ENCODE measurements at places on chromosomes 7 and 10.

GRCh38 chr7:148746135-148746534 lies 47.4 kb downstream of the CUL1 start:
- no peak for DNase-seq

DNA sequence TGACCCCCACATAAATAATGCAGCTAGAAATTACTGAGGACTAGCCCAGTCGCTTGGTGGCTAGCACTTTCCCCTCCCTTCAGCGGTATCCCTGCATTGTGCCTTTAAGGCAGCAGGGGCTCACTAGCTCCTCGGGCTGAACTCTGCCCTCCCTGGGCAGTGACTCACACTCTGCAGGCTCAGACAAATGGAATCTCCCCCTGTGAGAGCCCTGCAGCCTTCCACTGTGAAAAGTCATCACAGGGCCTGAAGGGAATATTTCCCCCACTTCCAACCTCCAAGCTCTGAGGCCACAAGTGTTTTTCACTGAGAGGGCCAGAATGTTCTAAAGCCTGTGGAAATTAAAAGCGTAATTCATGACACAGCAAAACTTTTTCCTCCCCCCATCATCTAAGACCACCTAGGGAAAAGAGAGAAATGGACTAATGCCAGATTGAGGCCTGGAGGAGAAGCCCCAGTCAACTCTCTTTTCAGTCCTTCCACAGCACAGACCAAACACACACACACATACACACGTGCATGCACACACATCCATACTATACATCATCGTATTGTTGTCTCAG lies 93.6 kb upstream of the COL1A2 start:
- no peak for DNase-seq

DNA sequence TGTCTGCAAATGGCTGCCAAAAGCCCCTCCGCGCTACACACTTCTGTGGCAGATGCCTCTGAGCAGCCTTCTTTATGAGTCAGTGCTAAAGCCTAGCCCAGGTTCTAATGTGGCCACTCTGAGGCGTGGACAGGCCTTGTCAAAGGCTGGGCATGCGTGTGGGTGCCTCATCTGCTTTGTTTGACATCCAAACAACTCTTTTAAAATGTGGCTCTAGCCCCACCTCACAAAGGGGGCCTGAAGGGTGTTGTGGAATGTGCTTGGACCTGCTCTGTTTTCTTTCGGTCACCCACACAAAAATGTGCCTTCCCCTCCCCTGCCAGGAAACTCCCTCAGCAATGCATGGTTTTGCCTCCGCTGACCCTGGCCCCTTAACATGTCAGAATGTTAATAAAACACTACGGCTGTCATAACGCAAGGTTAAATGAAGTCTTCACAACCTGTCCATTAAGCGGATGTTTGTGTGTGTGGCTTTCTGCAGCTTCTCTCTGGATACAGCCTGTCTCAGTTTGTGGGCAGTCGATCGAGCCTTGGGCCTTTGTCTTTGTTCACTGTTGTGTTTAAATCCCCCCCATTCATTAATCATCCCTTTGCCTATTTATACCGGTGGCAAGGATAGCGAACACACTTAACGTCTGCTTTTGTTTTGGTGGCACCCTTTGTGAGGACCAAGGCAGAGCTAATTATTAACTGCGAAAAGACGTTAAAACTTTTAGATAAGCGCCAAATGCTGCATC lies 718.9 kb downstream of the LRMDA start:
- no peak for DNase-seq

DNA sequence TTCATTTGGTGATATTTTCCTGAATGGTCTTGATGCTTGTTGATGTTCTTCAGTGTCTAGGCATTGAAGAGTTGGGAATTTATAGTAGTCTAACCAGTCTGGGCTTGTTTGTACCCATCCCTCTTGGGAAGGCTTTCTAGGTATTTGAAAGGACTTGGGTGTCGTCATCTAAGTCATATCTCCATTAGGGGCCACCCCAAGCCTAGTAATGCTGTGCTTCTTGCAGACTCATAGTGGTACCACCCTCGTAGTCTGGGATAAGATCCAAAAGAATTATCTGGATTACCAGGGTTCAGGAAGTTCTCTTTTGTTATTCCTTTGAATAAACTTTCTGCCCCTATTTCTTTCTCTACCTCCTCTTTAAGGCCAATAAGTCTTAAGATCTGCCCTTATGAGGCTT lies 319.4 kb upstream of the MYO3A start:
- DNase-seq, result no peak

GRCh38 chr7:99476107-99476506 lies 3.4 kb downstream of the ZNF789 start:
- DNase-seq, result no peak

DNA sequence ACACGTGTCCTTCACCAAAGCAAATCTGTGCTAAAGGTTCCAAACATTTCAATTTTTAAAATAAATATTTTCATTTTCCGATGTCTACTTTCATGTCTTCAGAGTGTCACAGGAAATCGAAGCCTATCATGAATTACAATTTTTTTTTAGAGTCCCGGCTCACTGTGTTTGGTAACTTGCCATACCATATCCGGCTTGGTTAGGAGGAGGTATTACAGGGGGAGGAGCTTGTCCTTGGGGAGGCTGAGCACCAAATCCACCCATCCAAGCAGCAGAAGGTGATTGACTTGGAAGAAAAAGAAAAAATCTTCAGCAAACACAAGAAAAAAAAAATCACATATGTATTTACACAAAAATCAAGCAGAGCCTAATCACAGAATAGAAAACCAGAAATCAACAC lies 21.3 kb downstream of the TIAL1 start:
- DNase-seq, result no peak

DNA sequence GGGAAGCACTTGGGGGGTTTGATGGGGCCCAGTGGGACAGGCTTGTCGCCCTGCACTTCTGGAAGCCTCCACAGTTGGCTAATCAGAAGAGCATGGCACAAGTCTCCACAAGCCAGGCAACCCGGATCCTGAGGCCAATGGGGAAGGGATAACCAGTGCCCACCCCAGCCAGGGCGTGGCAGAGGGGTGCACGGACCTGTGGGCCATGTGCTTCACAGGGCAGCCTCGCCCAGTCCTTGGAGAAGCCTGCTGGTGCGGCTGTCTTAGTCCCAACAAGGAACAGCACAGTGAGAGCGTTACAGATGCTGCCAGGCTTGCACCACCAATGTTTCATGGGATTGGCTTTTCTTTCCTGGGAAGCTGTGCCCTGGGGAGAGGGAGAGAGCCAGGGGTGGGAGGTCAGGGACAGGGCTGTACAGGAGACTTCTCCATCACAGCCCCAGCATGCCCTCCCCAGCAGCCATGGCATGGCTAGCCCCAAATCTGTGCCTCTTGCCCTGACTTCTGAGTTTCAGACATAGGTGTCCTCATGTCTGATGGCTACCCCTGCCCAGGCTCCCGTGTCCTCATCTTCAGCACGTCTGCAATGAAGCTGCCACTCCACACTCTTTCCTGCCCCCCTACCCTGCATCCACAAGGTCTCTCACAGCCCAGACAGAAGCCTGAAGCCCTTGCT lies 116.0 kb downstream of the PTPN20 start:
- DNase-seq, result no peak

DNA sequence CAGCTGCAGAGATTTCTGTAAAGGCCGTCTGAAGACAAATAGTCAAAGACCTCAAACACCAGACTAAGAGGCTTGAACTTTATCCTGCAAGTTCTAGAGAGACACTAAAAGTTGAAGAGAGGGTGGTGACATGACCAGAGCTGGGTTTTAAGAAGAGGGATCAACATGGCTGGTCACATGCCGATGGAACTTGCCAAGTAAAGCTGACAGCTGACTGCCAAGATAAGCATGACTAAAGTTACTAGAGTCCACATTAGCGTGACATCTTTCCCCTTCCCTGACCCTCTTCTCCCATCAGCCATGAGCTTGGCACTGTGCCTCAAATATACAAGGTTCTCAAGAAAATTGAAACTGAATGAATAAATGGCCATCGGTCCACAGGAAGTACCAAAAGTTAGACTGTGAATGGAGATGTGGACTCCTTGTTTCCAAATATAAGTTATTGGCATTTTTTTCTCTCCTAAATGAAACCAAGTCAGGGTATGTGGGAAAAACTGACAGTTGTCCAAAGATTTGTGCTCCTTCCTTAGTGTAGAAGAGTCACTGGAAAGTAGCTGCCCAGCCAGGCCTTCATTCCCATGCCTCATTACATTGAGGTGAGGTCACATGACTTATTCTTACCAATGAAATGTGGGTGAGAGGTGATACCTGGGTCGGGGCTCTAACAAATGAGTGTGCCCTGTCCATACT lies 24.5 kb downstream of the XPNPEP1 start:
- no peak for DNase-seq

DNA sequence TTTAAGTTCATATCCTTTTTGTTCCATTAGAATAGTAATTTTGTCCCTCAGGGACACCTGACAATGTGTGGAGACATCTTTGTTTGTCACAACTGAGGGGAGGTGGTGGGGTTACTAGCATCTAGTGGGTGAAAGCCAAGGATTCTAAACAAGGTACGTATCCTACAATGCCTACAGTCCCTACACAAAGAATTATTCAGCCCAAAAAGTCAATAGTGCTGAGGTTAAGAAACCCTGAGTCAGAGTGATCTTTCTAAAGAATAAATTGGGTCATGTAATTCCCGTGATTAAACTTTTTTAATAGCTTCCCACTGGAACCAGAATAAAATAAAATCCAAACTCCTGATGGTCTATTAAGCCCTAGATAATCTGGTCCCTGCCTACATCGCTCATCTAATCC lies 2.7 kb upstream of the ANXA7 start:
- DNase-seq, result no peak

DNA sequence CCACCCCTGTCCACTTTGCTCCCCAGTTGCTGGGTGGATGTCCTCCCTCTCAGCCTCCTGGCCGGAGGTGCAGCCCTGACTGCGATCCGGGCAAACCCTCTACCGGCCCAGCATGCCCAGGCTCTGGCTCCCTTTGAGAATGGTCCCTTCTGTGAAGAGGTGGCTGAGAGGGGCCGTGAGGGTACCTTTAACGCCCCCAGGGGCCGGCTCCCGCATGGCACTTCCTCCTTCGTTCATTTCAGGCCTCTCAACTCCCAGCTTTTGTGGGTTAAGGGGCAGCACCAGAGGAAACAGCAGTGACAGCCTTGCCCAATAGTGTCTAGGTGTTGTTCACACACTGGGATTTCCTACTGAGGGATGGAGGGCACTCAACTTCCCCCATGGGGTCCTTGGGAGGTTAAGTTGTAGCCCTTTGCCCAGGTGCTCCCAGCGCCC lies 33.2 kb upstream of the HABP2 start:
- no peak for DNase-seq

- no peak for DNase-seq
Observed at GRCh38 chr10:51147644-51148399, 73.5 kb downstream of the PRKG1 start.

DNA sequence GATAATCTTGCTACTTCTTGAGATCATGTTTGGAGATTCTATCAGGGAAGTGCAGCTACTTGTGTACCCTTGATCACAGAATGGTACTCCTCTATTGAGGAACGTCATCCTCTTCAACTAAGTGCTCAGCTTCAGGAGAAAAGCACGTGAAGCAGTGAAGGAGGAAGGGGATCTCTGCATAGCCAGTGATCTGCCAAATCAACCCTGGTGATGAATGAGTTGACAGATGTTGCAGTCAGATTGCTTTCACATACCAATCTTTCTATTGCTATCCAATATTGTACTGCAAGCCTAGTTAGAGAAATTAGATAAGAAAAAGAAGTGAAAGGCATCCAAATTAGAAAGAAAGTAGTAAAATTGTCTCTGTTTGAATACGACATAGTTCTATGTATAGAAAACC lies 309.4 kb downstream of the TWIST1 start:
- DNase-seq, result no peak

DNA sequence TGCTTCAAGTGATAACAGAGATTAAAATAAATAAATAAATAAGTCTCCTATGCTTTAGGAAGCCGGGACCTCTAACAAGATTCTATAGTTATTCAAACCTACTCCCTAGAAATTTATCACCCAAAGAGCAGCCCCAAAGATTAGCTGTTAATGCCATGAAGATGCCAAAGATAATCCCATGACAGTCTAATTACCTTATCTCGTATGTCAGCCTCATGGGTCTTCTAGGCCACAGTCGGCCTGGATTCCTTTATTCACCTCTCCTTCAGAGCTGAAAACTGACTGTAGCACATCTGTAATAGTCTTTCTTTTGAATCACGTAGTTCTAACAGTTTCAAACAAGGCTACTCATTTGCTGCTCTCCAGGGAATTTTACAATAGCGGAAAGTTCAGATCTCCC lies 24.2 kb downstream of the COL1A2 start:
- no peak for DNase-seq

- DNase-seq, result peak; percentile 37
Observed at GRCh38 chr7:123749537-123749857, 694 bp upstream of the WASL start.

- DNase-seq, result no peak
Observed at GRCh38 chr10:42933448-42934340, 143.2 kb upstream of the RET start.

- DNase-seq, result peak; percentile 35
Observed at GRCh38 chr10:50552771-50553535, 70.8 kb downstream of the SGMS1 start.

DNA sequence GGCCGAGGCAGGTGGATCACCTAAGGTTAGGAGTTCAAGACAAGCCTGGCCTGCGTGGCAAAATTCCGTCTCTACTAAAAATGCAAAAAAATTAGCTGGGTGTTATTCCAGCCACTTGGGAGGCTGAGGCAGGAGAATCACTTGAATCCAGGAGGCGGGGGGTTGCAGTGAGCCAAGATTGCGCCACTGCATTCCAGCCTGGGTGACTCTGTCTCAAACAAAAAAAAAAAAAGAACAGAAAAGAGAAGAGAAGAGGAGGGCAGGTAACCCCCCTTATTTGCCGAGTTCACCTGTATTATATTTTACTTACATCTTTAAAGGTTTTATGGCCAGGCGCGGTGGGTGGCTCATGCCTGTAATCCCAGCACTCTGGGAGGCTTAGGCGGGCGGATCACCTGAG lies 91.7 kb downstream of the RNF216 start:
- no peak for DNase-seq

GRCh38 chr10:30637881-30638467 lies 8.4 kb upstream of the LYZL2 start:
- peak; percentile 7 for DNase-seq

- no peak for DNase-seq
Observed at GRCh38 chr10:11856678-11857077, 33.5 kb downstream of the PROSER2 start.

DNA sequence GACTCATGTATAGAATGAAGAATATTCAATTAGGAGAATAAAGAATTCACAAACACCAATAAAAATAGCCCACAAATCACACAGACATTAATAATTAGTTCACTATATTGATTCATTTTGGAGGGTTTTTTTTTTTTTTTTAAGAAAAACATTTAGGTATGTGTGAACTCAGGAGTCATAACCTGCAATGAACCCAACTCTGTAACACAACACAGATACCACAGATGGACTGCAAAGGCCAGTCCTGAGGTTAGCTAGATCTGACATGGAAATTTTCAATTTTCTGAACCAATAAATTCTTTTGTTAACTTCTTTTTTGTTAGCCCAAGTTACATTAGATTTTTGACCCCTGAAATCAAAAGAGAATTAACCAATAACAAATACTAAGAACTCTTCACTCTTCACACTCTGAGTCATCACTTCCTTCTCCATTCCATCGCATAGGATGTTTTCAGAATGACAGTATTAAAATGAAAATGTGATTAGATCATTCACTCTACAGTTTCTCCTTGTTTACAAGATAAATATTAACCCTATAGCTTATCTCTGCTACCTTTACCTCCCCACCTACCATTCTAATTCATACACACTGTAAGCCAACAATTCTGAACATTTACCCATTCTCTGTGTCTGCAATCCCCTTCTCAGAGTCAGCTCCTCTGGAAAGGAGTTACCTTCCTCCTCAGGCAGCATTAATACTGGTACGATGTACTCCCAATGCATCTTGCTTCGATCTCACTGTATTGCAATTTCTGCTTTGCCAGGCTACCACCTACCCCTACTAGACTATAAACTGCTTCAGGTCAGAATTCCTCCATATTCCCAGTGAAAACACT lies 141.5 kb downstream of the LRRN3 start:
- DNase-seq, result no peak
